ENCODE measurements at places on chromosomes 7 and 10.

DNA sequence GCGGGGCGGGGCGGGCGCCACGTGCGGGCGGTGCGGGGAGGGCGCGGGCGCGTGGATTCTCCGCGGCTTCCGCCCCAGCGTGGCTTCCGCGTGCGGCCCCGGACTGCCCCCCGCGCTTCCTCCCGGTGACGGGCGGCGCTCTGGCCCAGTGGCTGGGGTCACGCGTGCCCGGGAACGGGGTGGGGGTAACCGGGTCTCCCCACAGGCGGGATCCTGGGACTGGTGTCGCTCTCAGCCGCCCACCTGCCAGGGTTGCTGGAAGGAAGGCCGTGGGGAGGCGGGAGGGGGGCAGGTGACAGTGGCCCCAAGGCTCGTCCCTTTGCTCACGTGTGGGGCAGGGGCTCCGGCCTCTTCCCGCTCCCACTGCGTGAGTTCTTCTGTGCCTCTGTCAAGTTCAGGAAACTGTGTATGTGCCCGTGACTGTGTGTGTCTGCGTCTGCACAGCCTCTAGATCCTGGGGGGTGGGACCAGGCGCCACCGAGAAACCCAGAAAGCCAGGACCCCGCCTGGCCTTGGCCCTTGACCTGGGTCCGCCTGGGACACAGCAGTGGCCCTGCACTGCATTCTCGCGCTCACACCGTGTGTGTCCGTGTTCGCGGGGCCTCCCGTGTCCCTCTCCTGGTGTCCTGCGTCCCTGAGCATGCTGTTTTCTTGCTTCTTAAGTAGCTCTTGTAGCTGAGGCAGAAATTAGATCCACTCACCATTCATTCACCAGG is 919 bp downstream of the MAFK start:
- DNase-seq = peak; percentile 28

DNA sequence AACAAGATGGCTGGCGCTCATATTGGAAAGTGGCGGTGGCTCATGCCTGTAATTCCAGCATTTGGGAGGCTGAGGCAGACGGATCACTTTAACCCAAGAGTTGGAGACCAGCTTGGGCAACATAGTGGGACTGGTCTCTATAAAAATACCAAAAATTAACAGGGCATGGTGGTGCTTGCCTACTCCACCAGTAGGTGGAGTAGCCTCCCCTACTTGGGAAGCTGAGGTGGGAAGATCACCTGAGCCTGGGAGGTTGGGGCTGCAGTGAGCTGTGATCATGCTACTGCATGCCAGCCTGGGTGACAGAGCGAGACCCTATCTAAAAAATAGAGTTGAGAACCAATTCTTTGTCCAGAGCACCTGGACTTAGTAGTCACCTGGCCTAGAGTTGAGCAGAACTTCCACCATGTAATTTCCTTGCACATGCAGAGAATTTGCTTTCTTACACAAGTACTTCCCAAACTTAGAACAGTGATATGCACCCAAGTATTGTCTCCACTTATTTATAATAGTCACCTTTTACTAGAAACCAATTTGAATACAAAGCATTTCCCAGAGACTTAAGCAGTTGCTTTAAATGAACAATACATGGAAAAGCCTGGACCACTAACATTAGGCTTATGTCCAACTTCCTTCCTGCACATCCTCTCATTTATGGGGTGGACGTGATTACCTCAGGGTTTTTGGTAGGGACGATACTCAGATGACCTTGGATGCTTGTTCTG is 15.9 kb downstream of the LAMB4 start:
- DNase-seq = no peak

- DNase-seq = no peak
These were observed 469.5 kb upstream of the VSTM2A start for GRCh38 chr7:54072710-54073109.

GRCh38 chr10:22491931-22492615 is 146.8 kb downstream of the SPAG6 start:
- no peak for DNase-seq

DNA sequence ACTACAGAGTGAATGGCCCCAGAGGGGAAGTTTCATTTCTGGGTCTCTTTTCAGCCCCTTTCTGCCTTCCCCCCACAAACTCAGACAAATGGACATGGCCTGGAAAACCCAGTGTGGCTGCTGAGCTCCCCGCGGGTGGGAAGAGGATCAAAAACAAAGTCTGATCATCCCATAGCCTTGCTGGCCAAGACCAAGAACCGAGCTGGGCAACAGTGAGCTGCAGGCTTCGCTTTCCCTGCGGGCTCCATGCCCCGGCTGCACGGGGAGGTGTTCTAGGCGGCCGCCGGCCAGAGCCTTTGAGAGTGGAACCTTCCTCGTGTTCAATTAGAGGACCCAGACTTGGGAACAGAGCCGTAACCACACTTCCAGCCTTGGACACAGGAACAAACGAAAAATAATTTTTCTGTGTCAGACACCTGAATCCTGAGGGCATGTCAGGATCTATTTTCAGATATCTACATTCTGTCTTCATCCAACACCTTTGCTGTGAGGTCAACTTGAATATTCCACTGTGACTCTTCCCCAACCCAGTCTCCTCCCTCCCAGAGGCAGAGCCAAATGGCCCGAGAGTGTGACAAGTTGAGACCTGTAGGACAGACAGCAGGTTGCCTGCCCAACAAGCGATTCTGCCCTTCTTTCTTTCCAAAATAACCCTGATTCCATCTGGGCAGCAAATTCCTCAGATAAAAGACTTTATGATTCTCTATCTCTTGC is 26.0 kb downstream of the WDR86 start:
- DNase-seq = no peak
